ENCODE measurements at places on chromosomes 2 and 18.
A peak's percentile ranks its signal among the peaks of the same experiment; 100 is the strongest.

DNA sequence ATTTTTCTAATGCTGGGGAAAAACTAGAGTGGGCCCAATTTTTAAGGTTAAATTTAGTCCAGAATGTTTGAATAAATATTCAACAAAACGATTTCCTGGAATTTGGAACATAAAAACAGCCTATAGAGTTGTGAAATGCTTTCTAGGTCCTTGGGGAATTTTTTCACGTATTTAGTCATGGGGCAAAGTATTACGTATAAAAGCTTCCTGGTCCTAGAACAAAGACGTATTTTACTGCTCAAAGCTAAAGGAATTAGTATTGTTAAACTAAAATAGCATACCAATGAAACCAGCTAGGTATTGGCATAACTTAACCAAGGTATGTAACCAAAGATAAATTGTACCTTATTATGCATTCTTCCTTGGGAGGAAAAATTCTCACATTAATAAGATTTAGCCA, 1.6 kb downstream of the SESTD1 start:
- no peak for DNase-seq

GRCh38 chr2:69495861-69496260, 58.6 kb upstream of the NFU1 start:
- DNase-seq: no peak

DNA sequence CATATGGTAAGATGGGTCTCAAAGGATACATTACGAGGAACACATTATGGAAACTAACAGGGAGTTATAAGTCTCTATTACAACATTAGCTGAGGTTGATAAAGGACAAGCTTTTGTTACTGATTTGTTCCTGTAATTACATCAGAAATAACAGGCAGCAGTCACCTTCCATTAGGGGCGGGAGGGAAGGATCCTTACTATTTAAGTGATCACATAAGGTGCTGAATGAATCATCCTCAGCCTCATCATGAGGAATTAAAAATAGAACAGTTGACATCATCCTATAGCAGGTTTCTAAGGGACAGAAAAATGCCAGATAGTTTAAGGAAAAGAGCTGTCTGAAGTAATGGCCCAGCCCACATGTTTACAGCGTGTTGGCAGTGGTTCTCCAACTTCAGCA, 86.9 kb upstream of the MGAT5 start:
- DNase-seq: no peak

- DNase-seq: no peak
Observed at GRCh38 chr18:31774477-31774785, 13.8 kb upstream of the SLC25A52 start.

- no peak for DNase-seq
Observed at GRCh38 chr18:46080156-46080555, 8.1 kb upstream of the PSTPIP2 start.

- DNase-seq: no peak
Observed at GRCh38 chr18:3184275-3184963, 35.3 kb downstream of the MYOM1 start.

GRCh38 chr2:172995323-172996244, 80.1 kb upstream of the MAP3K20 start:
- no peak for DNase-seq

DNA sequence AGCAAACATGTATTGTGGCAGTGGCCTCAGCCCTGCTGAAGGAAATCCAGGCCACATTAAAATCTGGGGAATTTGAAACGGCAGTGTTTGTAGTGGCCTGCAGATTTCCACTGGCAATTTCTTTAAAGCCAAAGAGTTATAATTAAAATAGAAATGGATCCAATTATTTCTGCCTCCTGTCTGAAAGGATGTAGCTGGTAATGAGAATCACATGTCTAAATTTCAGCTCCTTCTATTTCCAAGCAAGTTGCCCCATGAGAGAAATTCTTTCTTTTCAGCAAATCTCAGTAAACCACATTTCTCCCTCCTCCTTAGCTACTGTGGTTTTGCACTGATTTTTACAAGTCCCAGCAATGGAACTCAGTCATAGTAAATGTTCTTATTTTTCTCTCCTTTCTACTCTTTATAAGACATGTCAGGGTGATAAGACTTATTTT, 55.4 kb upstream of the ZNF396 start:
- DNase-seq: no peak

GRCh38 chr2:170742000-170742399, 26.9 kb downstream of the SP5 start:
- no peak for DNase-seq

DNA sequence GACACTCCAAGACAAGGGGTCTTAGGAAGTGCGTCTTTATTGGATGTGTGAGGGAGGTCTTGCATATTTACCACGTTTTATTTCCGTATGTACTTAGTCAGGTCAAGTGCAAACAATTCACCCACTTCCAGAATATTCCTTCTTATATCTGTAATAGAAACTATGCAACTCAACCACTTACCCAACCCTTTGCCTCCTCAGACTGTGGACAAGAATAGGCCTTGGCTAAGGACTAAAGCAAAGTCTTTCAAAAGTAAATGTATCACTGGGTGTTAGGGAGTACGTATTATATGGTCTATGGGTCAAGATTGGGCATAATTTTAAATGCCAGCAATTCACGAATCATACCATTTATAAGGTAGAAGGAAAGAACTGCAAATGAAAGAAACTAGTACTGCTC, 484.8 kb downstream of the MBD2 start:
- DNase-seq: no peak

GRCh38 chr2:167140767-167141166, 252.5 kb downstream of the XIRP2 start:
- peak; percentile 21 for DNase-seq

DNA sequence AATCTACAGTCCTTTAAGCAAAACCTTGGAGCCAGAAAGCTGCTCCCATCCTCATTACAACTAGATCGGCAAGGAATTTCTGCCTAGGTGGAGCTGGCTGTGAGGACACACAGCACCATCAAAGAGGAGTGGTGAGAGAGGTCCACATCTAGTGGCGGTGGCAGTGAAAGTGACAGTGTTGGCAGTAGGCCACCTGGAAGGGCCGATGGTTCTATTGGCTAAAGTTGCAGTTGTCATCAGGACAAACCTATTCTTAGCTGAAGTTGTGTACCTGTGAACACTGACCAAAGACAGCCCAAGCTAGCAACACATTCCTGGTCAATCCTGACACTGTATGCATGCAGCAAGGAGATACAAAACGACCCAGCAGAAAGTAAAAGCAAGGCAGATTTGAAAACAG, 218.1 kb upstream of the CHAC2 start:
- DNase-seq: no peak

- DNase-seq: no peak
Observed at GRCh38 chr2:176388861-176389260, 119.6 kb downstream of the MTX2 start.

DNA sequence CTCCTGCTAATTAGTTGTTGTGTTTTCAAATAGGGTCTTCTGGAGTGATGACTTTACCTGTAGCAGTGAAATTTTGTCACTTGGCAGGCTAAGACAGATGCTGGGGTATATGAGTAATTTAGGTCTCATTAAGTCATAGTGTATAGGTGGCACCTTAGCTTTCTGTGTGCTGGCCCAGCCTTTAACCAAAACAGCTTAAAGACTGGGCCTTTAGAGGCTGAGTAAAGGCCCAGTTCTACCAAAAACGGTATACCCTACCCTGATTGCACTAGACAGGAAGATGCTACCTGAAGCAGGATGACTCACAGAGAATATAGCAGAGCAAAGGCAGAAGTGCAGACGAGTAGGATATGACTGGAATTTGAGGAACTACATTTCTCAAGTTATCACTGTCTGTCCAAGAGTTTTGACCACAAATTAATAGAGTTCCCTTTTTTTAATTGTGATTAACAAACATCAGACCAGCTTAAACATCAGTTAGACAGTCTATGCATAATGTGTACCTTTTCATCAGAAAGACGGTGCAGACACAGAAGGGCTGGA, 337.9 kb upstream of the SALL3 start:
- no peak for DNase-seq

- no peak for DNase-seq
Observed at GRCh38 chr2:681312-681711, 4.1 kb upstream of the TMEM18 start.

- no peak for DNase-seq
Observed at GRCh38 chr18:765764-766549, 46.1 kb downstream of the YES1 start.

DNA sequence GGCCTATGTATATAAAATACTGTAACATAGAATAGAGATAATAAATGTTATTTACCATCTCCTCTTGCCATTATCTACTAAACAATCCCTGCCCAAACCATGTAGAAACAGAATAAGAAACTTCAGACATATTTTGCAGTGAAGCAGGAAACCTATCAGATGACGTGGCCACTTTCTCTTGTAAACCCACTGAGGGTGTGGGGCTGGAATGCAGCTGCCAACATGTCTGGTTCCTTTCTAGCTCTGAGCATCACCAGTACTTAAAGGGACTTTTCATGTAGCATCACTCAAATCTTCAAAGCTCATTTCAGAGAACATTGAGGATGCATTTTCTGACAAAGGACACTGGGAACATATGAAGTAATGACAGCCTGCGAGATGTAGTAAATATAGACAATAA, 251.8 kb downstream of the LPIN1 start:
- no peak for DNase-seq

- DNase-seq: no peak
Observed at GRCh38 chr2:19505199-19506136, 147.0 kb upstream of the OSR1 start.

- DNase-seq: no peak
Observed at GRCh38 chr2:24399434-24400206, 39.3 kb upstream of the ITSN2 start.

- DNase-seq: no peak
Observed at GRCh38 chr18:46920067-46920466, 2.7 kb downstream of the KATNAL2 start.

- no peak for DNase-seq
Observed at GRCh38 chr2:48175254-48175653, 269.0 kb upstream of the FBXO11 start.

- no peak for DNase-seq
Observed at GRCh38 chr2:19351899-19352697, 6.3 kb downstream of the OSR1 start.

DNA sequence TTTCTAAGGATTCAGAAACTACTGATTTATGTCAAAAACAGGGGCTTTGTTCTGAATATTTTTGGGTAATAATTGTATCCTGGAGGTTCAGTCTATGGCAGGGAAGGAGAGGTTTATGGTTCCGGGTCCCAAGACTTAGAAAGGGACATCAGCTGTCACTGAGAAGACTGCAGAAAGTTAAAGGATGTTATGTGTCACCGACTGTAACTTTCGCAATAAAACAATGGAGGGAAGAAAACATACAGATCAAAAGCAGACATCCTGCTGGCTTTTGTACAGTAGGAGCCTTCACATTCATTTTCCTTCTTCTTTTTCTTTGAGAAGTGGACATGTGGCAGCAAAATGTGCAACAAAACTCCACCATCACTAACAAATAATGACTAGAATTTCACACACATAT, 900.7 kb upstream of the SOX11 start:
- peak; percentile 11 for DNase-seq

GRCh38 chr2:40556293-40556692, 104.4 kb upstream of the SLC8A1 start:
- no peak for DNase-seq

GRCh38 chr2:232436381-232437194, 19.4 kb upstream of the ALPI start:
- no peak for DNase-seq

GRCh38 chr2:24579053-24579803, 88.2 kb downstream of the NCOA1 start:
- DNase-seq: no peak

- no peak for DNase-seq
Observed at GRCh38 chr2:20430461-20431300, 16.2 kb upstream of the RHOB start.

GRCh38 chr2:58594762-58595161, 353.6 kb upstream of the FANCL start:
- no peak for DNase-seq

- DNase-seq: peak; percentile 58
Observed at GRCh38 chr18:41972067-41972925, 17.3 kb downstream of the PIK3C3 start.

GRCh38 chr2:43142921-43143438, 83.4 kb downstream of the ZFP36L2 start:
- DNase-seq: no peak

DNA sequence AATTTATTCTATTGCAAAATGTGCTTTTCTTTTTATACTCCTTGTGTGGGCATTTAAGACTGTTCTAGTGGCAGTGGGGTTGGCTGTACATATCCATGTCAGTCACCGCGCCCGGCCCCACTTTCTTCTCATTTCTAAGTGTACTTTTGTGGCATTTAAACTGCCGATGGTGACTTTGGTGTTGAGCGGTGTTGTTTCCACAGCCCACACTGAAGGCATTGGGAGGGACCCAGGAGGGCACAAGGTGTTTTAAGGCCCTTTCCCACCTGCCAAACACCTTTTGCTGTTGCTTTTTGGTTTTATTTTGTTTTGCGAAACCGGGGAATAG, 369.7 kb downstream of the MTX2 start:
- DNase-seq: no peak

DNA sequence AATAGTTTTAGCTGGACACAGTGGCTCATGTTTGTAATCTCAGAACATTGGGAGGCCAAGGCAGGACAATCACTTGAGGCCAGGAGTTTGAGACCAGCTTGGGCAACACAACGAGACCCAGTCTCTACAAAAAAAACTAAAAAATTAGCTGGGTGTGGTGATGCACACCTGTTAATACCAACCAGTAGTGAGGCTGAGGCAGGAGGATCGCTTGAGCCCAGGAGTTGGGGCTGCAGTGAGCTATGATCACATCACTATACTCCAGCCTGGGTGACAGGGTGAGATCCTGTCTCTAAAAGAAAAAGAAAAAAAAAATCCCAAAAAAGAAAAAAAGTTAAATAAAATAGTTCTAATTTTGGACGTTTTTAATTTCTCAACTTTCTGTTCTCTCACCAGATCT, 68.7 kb downstream of the MAP4K3 start:
- DNase-seq: no peak

DNA sequence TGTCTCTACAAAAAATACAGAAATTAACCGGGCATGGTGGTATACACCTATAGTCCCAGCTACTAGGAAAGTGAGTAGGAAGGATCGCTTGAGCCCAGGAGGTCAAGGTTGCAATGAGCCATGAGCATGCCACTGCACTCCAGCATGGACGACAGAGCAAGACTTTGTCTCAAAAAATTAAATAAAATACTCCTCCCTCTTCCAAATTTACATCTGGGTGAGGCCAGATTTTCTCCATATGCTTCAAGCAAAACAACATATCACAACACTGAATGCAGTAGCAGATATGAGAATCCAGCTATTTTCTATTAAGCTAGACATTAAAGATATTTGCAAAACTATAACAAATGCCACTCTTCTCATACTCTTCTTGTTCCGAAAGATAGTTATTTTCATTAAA, 20.9 kb downstream of the MEMO1 start:
- no peak for DNase-seq

- no peak for DNase-seq
Observed at GRCh38 chr2:4047961-4048891, 344.9 kb downstream of the DCDC2C start.

Measured in left renal cortex interstitium (tissue), 4 donors.